CD4-positive, alpha-beta T cell treated with Interleukin-4 for 4 hours (primary cell): ENCODE measurements at places on chromosomes 12 and 14.

GRCh38 chr14:100711493-100711892, 15.2 kb upstream of the DLK1 start:
- no peak for DNase-seq

GRCh38 chr12:109653890-109654289, 59.7 kb upstream of the FAM222A start:
- DNase-seq = no peak

GRCh38 chr14:32932302-32932913, 6.3 kb upstream of the NPAS3 start:
- DNase-seq = no peak

DNA sequence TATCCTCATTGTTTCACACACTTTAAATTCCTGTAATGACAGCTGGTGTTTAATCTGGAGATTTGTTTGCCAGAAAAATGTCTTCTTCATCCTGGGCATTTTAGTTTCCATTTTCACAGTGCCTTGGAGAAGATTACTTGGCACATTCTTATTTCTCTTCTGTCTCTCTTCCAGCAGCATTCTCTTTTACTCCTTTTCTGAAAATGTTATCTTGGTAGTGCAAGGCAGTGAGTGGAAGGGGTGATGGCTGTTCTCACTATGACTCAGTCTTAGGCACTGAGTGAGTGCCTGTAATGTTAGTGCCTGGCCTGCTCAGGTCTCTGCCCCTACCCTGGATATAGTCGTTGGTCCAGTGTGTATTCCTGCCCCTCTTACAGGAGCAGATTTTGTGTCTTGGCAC, 13.1 kb downstream of the CLECL1 start:
- DNase-seq = no peak

- no peak for DNase-seq
Measured at GRCh38 chr14:57822081-57822480, 43.8 kb downstream of the SLC35F4 start.

- DNase-seq = no peak
Measured at GRCh38 chr12:229441-230191, 15.7 kb upstream of the SLC6A12 start.
